ENCODE measurements at places on chromosomes 1 and 21. TPM values are rescaled to one million over a fixed set of nuclear protein-coding genes. Genes with fewer than 3 reads are reported as not detected.

DNA sequence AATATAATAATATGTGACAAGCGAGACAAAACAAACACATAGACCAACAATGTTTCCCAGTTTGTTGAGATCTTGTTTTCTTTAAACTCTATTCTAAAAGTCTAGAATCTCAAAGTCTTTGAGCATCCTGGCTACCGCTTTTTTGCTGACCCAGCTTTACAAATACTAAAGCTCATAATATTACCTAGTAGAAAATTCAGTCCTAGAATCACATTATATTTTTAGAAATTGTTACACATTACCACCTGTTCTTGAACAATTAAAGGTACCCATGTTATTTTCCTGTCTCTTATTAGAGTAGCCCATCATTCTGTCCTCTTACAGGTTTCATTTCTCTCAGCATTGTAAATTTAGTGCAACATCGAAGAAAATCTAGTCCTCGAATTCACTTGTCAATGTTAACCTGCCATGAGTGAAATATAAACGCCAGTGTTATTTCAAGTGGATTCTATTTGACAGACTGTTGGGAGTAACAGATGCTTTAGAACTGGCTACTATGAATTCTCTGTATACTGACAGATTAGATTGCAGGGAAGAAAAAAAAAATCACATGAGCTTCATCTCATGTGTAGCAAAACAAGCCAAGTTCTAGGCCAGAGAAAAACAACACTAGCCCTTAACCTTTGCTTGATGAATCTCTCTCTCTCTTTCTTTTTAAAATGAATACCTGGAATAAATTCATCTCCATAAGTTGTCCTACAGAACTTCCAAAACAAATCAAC, 851.2 kb upstream of the ADAMTS5 start:
- H3K4me3 ChIP-seq: no peak overlapping the region
- H3K27ac ChIP-seq: peak overlapping the region; percentile 19
- H3K4me1 ChIP-seq: peaks cover 28% of the 10 kb centered on the region
- no peaks in the 10 kb centered on the region for H3K36me3 ChIP-seq
- DNase-seq: no peak

GRCh38 chr1:150688763-150689162, 8.2 kb downstream of the GOLPH3L start:
- no peak for DNase-seq
- H3K4me3 ChIP-seq: no peak overlapping the region
- no peaks in the 10 kb centered on the region for H3K4me1 ChIP-seq

- no peak overlapping the region for H3K27ac ChIP-seq
- no peaks in the 10 kb centered on the region for H3K27me3 ChIP-seq
- no peak for DNase-seq
These were observed 105.4 kb downstream of the CD247 start for GRCh38 chr1:167412920-167413319.

DNA sequence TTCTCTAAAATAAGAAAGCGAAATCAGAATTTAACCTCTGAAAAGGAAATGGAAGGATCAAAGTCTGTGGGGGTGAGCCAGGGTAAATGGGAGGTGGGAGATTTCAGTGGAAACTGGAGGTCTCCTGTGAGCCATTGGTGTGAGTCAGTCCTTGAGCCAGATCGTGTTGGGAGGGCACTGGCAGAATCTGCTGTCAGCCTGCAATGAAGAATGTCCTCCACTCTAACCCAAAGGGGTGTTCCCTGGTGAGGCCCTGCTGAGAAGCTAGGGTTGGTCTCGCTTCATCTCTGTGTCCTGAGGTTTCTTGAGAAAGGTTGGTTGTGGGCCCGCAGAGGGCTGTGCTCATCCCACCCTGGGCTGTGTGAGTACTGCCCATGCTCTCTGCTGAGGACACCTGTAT, 2.4 kb downstream of the QSOX1 start:
- peaks cover 38% of the 10 kb centered on the region for H3K4me1 ChIP-seq
- peak; percentile 44 for DNase-seq
- H3K4me3 ChIP-seq: no peak overlapping the region

Gene MARK1
- 1.8 TPM for total RNA-seq

DNA sequence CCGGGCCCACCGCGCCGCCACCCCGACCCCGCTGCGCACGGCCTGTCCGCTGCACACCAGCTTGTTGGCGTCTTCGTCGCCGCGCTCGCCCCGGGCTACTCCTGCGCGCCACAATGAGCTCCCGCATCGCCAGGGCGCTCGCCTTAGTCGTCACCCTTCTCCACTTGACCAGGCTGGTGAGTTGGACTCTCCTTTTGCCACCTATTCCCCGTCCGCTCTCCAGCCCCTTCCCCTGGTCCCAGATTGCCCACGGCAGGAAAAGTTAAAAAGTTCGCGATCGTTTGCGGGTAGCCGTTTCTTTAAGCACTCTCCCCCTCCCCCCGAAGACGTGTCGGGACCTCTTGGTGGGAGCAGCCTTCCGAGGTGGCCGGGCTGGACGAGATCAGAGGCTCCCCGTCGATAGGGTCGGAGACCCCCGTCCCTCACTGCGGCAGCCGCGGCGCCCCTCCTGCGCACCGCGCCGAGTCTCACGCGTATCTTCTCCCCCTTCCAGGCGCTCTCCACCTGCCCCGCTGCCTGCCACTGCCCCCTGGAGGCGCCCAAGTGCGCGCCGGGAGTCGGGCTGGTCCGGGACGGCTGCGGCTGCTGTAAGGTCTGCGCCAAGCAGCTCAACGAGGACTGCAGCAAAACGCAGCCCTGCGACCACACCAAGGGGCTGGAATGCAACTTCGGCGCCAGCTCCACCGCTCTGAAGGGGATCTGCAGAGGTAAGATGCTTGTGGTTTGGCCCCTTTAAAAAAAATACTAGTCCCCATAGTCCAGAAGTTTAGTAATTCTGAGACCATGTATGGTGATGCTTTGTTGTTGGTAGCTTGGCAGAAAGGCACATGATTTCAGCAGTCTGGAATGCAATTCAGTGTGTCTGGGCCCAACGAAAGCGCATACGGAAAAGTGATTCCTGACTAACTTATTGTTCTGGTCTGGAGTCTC, 576 bp downstream of the CCN1 start:
- peaks cover 55% of the 10 kb centered on the region for H3K4me1 ChIP-seq
- H3K27ac ChIP-seq: peak overlapping the region; percentile 99
- no peaks in the 10 kb centered on the region for H3K27me3 ChIP-seq
- peaks cover 22% of the 10 kb centered on the region for H3K36me3 ChIP-seq
- DNase-seq: peak; percentile 93

- H3K4me1 ChIP-seq: peaks cover 50% of the 10 kb centered on the region
- H3K36me3 ChIP-seq: no peaks in the 10 kb centered on the region
- no peak overlapping the region for H3K4me3 ChIP-seq
- no peaks in the 10 kb centered on the region for H3K27me3 ChIP-seq
These were observed 85.5 kb downstream of the RIPK4 start for GRCh38 chr21:41681348-41681801.

- H3K36me3 ChIP-seq: no peaks in the 10 kb centered on the region
- H3K4me1 ChIP-seq: no peaks in the 10 kb centered on the region
- no peak for DNase-seq
These were observed 376.8 kb upstream of the AJAP1 start for GRCh38 chr1:4277598-4277997.

GRCh38 chr1:214912127-214912526, 170.4 kb upstream of the KCNK2 start:
- no peak overlapping the region for H3K27ac ChIP-seq
- no peaks in the 10 kb centered on the region for H3K4me1 ChIP-seq
- no peak overlapping the region for H3K4me3 ChIP-seq
- peaks cover 2% of the 10 kb centered on the region for H3K27me3 ChIP-seq
- no peak for DNase-seq
- H3K36me3 ChIP-seq: no peaks in the 10 kb centered on the region

- DNase-seq: no peak
- no peaks in the 10 kb centered on the region for H3K27me3 ChIP-seq
- no peaks in the 10 kb centered on the region for H3K36me3 ChIP-seq
- H3K4me3 ChIP-seq: no peak overlapping the region
- H3K4me1 ChIP-seq: no peaks in the 10 kb centered on the region
These were observed 8.8 kb upstream of the TTC34 start for GRCh38 chr1:2810281-2810680.

Gene S100A7
- total RNA-seq: not detected

DNA sequence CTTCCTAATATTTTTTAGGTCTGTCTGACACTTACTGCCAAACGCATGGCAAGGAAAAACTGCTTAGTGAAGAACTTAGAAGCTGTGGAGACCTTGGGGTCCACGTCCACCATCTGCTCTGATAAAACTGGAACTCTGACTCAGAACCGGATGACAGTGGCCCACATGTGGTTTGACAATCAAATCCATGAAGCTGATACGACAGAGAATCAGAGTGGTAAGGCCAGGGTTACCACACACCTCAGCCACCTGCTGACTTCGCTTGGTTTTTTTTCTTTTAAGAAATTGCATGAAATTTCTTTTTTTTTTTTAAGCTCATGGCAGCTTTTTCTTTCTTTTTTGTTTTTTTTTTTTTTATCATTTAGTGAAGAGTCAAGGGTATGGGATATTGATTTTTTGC, 17.2 kb downstream of the ATP1A1 start:
- H3K36me3 ChIP-seq: peaks cover 81% of the 10 kb centered on the region
- H3K27me3 ChIP-seq: no peaks in the 10 kb centered on the region
- no peak for DNase-seq
- no peak overlapping the region for H3K27ac ChIP-seq
- no peaks in the 10 kb centered on the region for H3K4me1 ChIP-seq
